ENCODE measurements at places on chromosomes 16 and 17.
A peak's percentile ranks its signal among the peaks of the same experiment; 100 is the strongest.

GRCh38 chr17:10051112-10051511, 146.0 kb upstream of the RCVRN start:
- no peak for DNase-seq

DNA sequence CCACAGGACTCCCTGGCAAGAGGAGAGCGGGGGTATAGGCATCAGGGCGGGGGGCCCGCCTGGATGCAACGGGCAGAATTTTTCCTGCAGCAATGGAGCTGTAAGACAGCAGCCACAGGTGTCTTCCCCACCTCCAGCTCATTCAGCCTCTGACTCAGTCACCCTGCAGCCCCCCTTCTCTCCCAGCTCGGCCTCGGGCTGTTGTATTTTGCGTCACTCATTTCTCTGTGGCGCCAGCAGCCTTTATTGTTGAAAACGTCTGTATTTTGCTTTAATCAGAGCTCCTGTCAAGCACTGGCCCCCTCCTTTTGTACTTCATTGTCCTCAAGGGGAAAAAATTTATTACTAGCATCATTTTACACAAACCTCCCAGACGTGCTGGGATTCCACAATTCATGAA, 117.7 kb downstream of the WSCD1 start:
- DNase-seq, result no peak

GRCh38 chr17:31067691-31068184, 27.0 kb upstream of the NF1 start:
- DNase-seq, result no peak

GRCh38 chr16:86512301-86512859, 2.1 kb downstream of the FOXF1 start:
- no peak for DNase-seq

- no peak for DNase-seq
Observed at GRCh38 chr16:55505333-55506015, 3.4 kb upstream of the LPCAT2 start.

- no peak for DNase-seq
Observed at GRCh38 chr17:19023209-19023999, 18.8 kb upstream of the FAM83G start.

DNA sequence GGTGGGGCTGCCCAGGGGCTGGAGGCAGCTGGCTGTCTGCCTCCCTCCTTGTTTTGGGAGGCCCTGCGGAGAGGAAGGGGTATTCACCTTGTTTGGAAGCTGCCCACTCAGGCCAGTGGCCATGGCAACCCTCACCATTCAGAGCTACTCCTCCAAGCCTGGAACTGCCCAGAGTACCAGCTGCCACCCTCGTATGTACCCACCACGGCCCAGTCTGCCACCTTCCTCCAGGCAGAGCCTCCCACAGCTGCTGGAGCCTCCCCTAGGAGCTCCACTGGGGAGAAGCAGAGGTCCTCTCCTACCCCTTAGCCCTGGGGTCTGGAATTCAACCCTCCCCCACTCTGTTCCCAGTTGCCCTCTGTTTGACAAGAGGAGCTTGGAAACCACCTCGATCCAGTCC, 90.7 kb downstream of the AXIN2 start:
- DNase-seq, result no peak

DNA sequence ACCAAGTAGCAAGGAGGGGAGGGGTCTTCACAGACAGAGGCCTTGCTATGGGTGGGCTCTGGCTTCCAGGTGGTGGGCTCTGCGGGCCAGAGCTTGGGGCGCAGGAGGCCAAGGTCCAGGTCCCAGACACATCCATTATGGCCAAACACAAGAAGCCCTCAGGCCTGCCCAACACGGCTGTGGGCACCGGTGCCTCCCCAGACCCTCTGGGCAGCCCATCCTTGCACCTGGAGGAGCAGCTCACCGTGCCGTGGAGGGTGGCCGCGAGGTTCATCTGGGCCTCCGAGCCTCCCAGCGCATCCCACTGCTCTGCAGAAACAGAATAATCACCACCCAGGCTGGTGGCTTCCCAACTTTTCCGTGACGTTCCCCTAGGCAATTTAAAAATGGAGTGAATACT, 55.9 kb downstream of the TBC1D16 start:
- no peak for DNase-seq

- no peak for DNase-seq
Observed at GRCh38 chr17:50785946-50786570, 18.7 kb upstream of the ANKRD40CL start.

DNA sequence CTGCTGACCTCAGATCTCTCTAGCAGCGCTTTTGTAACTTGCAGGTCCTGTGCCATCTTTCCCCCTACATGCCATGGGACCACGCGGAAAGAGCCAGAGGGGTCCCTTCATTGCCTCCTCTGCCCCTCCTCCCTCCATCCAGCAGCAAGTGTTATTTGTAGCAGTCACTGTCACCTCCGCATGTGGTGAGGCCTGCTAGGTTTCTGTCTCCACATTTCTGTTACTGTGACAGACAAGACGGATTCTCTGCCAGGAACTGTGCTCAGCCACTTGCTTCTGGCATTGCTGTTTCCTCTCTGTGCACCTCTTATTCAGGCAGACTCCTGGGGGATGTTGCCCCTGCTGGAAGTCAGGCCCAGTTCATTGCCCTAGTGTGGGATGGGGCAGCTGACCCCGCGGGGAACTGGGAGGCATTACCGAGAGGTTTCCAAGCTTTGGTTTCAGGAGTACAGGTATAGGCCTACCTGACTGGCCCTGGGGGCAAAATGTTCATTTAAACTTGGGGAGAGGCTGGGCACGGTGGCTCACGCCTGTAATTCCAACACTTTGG, 61.2 kb downstream of the RAB11FIP4 start:
- no peak for DNase-seq

GRCh38 chr16:66360624-66361324, 5.7 kb upstream of the CDH5 start:
- no peak for DNase-seq

DNA sequence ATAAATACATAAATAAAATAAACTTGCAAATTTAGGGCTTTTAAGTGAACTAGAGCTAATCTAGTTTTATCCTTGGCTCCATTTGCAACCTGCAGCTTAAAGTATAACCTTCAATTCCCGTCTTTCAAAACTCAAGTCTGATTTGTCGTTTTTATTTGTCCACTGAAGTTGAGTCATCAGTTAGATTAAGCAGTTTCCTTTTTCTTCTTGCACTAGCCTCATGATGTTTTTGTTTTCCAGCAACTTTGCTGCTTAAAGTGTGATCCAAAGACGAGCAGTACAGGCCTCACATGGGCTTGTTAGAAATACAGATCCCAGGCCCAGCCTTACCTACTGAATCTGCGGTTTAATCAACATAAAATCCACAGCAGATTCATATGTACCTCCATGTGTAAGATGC, 13.8 kb downstream of the ARSG start:
- DNase-seq, result no peak

GRCh38 chr17:15124746-15125145, 140.4 kb downstream of the PMP22 start:
- no peak for DNase-seq

DNA sequence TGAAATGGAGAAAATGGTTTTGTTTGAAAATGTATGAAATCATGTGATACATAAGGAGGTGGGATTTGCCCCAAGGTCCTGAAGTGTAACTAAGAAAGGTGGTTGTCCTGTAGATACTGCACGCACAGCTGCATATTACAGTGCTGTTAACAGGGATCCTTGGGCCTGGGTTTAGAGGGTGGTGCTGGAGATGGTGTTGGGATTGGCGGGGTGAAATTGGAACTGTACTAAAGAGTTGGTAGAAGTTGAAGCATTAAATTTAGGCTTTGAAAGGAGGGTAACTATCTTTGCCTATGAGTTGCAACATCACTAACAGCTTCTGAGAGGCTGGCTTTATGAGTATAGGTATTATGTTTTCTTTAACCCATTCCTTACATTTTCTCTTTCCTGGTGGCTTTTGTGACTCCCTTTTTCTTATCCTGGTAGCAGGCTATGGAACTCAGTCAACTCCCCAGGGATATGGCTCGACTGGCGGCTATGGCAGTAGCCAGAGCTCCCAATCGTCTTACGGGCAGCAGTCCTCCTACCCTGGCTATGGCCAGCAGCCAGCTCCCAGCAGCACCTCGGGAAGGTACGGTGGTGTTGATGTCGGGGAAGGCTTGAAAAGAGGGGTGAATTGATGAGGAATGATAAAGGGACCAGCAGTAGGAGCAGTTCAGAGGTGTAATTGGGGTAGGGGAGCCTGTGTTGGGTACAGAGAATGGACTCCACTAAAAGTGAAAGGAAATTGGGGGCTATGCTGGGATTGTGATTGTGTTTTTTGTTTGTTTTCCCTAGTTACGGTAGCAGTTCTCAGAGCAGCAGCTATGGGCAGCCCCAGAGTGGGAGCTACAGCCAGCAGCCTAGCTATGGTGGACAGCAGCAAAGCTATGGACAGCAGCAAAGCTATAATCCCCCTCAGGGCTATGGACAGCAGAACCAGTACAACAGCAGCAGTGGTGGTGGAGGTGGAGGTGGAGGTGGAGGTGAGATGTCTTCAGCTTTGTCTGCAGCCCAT, 3.8 kb downstream of the FUS start:
- no peak for DNase-seq

- DNase-seq, result no peak
Observed at GRCh38 chr17:61408151-61409041, 8.8 kb downstream of the TBX2 start.

- peak; percentile 18 for DNase-seq
Observed at GRCh38 chr17:41967141-41967920, 736 bp downstream of the CNP start.

DNA sequence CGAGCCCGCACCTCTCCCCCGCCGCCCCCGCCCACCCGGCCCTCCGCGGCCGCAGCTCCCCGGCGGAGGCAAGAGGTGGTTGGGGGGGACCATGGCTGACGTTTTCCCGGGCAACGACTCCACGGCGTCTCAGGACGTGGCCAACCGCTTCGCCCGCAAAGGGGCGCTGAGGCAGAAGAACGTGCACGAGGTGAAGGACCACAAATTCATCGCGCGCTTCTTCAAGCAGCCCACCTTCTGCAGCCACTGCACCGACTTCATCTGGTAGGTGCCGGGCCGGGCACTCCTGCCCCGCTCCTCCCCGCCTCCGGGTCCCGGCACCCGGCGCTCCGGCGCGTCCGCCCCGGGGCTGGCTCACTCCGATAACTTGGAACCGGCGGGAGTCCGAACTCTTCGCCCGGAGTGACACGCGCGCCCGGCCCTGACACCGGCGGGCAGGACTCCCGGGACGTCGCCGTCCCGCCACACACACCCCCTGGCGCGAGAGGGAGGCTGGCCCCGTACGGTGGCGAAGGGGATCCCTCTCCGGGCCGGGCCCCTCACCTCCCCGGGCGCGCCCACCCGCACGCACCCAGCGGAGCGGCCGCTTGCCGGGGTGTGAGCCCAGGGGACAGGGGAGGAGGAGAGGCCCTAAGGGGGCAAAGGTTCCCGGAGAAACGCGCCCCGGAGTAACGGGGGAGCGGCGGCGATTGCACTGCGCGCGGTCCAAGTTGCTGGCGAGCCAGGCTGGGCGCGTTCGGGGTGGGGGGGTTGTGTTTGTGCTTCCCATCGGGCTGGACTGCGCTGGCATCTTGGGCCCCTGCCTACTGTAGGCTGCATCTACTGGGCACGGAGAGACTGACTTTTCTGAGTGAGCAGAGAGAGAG, 581 bp downstream of the PRKCA start:
- DNase-seq, result peak; percentile 36

GRCh38 chr17:18037486-18037885, 1.5 kb downstream of the ATPAF2 start:
- DNase-seq, result no peak

DNA sequence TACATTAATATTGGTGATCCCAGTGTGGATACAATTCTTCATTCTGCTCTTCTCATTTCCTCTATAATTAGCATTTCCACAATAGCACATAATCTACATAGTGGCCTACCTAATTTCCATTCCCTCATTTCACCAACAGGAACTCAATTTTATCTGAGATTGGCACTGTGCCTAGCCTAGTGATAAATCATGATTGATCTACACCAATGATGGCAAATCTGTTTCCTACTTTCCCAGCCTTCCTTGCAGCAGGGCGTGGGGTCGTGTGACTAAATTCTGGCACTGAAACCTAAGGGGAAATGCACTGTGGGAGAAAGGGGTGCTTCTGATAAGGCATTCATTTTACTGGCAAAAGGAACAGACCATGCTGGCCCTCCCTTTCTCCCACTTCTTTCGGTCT, 66.6 kb upstream of the TOM1L1 start:
- no peak for DNase-seq

GRCh38 chr16:78494674-78495073, 395.2 kb downstream of the WWOX start:
- no peak for DNase-seq

- DNase-seq, result no peak
Observed at GRCh38 chr17:49976163-49976827, 7.3 kb downstream of the DLX4 start.

DNA sequence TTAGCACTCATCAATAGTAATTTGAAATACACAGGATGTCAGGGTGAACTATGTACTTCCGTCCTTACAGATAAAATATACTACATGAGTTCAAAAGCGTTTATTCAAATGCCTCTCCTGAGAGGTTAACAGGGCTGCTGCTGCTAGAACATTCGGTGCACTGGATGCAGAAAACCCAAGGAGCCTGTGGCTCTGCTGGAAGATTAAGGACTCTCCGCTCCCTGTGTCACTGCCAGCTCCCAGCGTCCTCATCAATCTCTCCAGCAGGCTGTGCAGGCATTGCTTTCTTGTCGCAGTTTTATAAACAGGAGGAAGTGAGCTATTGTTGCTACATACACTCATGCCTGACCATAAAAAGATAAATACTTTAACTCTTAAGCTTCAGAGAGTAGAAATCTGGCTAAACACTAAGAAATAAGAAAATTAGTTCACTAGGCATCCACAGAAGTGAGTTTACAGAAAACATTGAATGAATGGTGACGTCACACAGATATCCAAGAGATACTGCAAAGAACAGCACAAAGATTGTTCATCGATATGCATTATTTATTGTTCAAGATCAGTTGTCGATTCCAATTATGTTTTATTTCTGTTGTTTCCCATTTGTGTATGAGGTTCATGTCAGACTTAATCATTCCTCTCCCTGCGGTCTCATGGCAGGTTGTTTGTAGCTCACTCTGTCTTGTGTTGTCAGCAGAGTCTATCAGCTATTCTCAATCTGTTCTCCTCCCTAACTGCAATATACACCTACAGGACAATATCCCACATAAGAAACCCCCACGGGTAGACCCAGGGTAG, 127.9 kb upstream of the MON1B start:
- DNase-seq, result no peak

DNA sequence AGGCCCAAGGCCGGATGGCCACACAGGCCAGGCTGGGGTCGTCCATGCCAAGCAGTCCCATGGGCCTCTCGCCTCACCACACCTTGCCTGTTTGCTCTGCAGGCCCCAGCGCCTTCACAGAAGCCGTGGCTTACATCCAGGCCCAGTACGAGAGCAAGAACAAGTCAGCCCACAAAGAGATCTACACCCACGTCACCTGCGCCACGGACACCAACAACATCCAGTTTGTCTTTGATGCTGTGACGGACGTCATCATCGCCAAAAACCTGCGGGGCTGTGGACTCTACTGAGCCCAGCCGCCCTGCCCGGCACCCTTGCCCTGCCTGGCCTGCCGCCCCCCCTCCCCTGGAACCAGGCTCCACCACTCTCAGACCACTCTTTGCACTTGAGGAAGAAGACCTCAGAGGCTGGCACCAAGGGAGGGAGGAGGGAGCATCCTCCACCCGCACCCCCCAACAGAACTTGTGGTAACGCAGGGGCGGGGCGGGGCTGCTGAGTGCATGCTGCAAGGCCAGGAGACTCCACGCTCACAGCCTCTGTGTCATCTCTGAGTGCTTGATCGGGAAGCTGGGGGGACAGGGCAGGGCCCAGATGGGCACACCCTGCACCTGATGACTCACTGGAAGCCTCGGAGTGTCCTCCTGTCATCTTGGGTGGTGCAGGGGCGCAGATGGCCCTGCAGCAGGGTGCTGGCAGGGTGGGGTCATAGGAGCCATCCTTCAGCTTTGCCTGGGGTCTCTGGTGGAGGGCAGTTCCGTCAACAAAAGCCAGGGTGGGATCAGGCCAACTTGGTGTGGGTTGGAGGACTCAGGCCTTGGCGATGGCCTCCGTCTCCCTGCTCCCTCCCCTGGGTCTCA, 81.5 kb downstream of the AMFR start:
- no peak for DNase-seq
